CMK (cell line): ENCODE measurements at places on chromosomes 3 and 15.
A peak's percentile ranks its signal among the peaks of the same experiment; 100 is the strongest.

GRCh38 chr3:193086681-193087080 lies 154.3 kb upstream of the PLAAT1 start:
- DNase-seq, result no peak

GRCh38 chr15:78035321-78035751 lies 42.2 kb downstream of the TBC1D2B start:
- no peak for DNase-seq

GRCh38 chr3:107675233-107675900 lies 152.6 kb downstream of the BBX start:
- no peak for DNase-seq

DNA sequence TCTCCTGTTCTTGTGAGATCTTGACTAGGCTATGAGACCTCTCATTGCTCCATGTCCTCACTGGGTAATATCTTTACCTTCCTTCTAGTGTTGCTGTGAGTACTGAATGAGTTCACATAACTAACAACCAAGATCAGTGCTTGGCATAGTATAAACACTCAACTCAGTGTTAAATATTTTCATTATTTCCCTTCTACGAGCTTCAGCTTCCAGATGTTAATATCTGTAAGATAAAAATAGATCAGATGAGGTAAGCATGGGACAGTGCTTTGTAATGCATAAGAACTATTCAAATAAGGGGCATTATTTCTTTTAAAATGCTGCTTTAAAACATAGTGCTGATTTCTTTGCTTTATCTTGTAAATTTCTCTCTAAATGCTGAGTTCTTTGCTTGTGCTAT lies 130.8 kb downstream of the DIPK2A start:
- DNase-seq, result no peak

DNA sequence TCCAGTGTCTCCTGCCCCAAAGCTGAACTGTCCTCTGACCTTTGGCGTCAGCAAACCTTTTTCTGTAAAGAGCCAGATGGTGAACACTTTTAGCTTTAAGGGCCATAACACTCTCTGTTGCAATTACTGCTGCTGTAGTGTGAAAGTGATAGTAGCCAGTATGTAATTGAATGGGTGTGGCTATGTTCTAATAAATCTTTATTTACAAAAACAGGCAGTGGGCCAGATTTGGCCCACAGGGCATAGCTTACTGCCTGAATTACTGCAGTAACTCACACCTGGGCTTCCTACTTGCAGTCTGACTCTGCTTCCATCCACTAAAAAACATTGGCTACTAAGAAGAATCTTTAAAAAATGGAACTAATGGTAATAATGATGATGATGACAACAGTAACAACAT lies 68.0 kb upstream of the SLC6A11 start:
- no peak for DNase-seq

- DNase-seq, result no peak
Measured at GRCh38 chr3:153008226-153008625, 153.8 kb upstream of the RAP2B start.

- DNase-seq, result peak; percentile 3
Measured at GRCh38 chr3:71281280-71281679, 302.2 kb downstream of the FOXP1 start.

GRCh38 chr3:181691901-181692300 lies 19.8 kb upstream of the SOX2 start:
- DNase-seq, result no peak
